ENCODE measurements at places on chromosomes 1 and 21.

GRCh38 chr1:30727824-30728223 lies 4.4 kb upstream of the MATN1 start:
- DNase-seq, result no peak

GRCh38 chr1:39960431-39960958 lies 5.5 kb downstream of the MFSD2A start:
- no peak for DNase-seq

- DNase-seq, result no peak
These were observed 284.5 kb upstream of the PLXNA2 start for GRCh38 chr1:208528578-208529240.

DNA sequence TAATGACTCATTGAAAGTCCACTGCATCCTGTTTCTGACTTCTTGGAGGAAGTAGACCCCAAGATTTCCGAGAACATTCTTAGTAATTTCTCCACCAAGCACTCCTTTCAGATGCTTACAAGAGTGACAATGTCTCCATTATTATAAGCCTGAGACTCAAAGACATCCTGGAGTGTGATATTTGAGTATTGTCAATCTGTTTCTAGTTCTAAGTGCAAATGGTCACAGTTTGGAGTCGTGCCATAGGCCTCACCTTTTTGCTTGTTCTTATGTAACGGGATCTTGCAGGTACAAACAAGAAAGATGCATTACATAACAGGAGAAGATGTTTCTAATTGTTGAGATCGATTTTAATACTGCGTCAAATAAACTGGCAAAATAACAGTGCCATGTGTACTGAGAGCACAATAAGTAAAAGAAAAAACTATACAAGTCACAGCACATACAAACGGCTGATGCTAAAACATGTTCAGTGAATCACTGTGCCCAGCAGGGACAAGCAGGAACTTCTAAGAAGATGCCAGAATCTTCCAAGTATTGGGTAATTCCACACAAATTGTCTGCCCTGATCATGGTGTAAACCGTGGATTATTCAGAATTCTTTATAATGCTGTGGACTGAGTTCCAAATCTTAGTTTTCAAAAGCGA lies 54.1 kb downstream of the CD2 start:
- no peak for DNase-seq

DNA sequence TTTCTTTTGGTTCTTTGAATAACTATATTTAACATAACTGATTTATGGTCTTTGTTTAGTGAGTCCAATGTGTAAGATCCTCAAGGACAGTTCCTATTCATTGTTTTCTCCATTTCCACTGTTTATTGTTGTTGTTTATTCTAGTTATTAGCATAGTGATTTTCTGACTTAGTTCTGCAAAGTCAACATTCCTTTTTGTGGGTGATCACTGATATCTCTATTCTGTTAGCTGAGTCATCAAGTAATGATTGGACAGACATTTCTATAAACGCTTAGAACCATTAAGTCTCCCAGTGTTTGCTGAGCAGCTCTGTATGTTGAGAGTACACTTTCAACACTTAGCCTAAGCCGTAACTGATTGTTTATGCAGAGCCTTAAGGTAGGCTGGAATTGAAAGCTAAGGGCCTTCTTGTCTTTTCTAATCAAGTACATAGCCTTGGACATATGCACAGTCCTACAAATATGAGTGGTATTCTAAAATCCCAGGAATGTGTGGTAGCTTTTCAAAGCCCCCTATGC lies 87.1 kb downstream of the SLC5A9 start:
- no peak for DNase-seq

DNA sequence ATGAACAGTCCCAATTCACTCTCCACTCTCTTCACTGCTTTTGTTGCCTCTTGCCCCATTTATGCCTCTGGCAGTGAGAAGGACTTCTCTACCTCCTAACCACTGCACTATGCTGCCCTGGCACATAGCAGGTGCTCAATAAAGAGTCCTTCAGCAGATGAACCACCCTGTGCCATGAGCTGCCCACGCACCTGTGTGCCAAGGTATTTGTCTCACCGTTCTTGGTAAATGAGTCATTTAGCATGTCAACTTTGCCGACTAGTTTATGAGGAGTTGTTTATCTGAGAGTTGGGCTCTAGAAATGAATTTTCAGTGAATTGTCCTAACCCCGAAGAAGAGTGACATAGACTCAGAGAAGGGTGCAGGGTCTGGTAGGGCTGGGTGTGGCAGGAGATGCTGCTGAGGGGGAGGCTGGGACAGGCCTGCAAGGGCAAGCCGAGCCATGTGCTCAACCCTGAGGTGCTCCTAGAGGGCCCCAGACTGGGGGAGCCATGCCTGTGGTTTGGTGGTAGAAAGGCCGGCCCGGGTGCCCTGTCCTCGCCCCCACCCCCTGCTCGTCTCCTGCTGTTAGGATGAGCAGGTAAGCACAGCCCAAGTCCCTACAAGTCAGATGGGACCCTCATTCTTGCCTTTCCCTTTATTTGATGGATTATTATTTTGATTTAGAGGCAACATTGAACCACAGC lies 654.5 kb downstream of the MATN1 start:
- no peak for DNase-seq

GRCh38 chr21:40546647-40547046 lies 300.3 kb downstream of the DSCAM start:
- no peak for DNase-seq

DNA sequence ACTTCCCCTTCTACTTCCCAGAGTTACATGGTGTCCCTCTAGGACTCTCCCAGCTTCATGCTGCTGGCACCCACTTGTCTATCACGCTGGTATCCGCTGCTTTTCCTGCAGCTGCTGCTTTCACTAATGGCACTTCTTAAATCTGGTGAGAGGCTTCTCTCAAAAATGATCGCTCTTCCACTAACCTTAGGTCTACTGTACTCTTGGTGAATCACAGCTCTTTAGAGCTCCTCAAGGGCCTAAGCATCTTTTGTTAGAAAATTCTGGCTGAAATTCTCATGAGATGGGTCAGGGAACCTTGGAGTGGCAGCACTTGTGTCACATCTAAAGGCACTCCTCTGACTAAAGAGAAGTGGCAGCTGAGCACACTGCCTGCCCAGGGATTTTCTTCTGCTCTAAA lies 32.1 kb downstream of the ZMYND12 start:
- no peak for DNase-seq

DNA sequence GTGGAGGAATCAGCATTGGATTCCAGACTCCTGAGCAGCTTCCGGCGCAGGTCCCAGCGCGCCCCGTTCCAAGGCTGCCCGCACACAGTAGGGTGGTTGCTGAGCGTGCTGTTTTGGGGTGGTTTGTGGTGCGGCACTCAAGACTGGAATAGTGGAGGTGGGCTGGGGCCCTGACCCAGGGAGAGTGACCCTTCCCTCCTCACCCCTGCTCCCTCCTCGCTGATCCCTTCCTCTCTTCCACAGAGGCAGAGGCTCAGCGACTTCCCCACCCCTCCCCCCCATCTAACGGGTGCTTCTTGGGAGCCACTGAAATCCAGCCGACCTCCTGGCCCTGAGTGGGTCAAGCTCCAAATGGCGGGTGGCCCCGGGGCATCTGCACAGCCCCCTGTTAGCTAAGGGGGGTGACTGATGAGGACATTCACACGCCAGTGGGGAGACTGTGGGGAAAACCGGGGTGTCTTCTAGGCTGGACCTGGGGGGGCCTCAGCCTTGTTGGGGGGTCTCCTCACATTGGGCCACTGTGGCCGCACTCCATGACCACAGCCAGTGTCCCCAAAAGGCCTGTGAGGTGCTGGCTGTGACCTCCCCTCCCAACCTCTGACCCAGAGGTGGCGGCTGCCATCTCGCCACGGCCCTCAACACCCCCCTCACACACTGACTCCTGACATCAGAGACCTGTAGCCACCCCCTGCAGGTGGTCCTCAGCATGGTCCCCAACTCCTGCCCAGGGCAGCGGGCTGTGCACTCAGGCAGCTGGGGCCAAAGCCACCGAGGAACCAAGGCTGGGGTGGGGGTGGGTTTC lies 3.9 kb upstream of the HES4 start:
- peak; percentile 9 for DNase-seq

- DNase-seq, result no peak
These were observed 197.2 kb downstream of the ADSS2 start for GRCh38 chr1:244254467-244254866.

Data from progenitor cell of endocrine pancreas (in vitro differentiated cells).